ENCODE measurements at places on chromosomes 1 and 21.

GRCh38 chr1:17877896-17878295 lies 122.8 kb downstream of the ACTL8 start:
- peak; percentile 37 for DNase-seq

GRCh38 chr1:212237651-212238050 lies 47.6 kb upstream of the PPP2R5A start:
- peak; percentile 25 for DNase-seq

GRCh38 chr21:25709684-25710265 lies 24.9 kb downstream of the ATP5PF start:
- no peak for DNase-seq

DNA sequence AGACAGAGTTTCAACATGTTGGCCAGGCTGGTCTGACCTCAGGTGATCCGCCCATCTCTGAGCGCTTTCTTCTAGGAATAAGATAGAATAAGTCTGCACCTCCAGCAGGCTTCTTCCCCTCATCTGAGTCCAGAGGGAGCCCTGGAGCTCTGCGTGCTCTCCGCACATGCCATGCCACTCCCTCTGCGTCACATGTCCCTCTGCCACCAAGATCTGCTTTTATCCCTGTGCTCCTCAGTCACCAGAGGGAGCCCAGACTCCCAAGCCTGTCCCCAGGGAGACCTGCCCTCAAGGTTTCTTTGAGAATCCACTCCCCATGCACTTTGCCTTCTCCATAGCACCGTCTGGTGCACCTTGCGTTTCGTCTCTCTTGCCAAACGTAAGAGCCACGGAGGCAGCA lies 213.0 kb downstream of the CAMTA1 start:
- DNase-seq, result no peak

GRCh38 chr1:1430114-1430982 lies 5.1 kb upstream of the VWA1 start:
- DNase-seq, result peak; percentile 62
